ENCODE measurements at places on chromosomes 1 and 21.

DNA sequence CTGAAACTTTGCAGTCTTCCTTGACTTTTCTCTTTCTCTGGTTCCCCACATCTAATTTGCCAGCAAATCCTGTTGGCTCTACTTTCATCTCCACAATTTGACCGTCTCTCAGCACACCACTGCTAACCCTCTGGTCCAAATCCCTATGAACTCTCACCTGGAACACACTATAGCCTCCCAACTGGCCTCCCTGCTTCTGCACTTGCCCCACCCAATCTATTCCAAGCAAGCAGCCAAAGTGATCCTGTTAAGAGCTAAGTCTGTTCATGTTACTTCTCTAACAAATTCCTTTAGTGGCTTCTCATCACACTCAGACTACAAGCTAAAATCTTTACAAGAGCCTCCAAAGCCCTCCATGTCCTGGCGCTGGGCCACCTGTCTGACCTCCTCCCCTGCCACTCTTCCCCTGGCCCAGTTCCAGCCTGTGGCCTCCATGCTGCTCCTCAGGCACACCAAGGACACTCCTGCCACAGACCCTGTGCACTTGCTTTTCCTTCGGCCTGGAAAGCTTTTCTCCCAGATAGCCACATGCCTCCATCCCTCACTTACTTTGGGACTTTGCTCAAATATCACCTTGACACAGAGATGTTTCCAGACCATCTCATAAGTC lies 104.1 kb downstream of the DTL start:
- no peak for DNase-seq

GRCh38 chr1:22872981-22873664 lies 99.5 kb downstream of the LACTBL1 start:
- DNase-seq, result no peak

DNA sequence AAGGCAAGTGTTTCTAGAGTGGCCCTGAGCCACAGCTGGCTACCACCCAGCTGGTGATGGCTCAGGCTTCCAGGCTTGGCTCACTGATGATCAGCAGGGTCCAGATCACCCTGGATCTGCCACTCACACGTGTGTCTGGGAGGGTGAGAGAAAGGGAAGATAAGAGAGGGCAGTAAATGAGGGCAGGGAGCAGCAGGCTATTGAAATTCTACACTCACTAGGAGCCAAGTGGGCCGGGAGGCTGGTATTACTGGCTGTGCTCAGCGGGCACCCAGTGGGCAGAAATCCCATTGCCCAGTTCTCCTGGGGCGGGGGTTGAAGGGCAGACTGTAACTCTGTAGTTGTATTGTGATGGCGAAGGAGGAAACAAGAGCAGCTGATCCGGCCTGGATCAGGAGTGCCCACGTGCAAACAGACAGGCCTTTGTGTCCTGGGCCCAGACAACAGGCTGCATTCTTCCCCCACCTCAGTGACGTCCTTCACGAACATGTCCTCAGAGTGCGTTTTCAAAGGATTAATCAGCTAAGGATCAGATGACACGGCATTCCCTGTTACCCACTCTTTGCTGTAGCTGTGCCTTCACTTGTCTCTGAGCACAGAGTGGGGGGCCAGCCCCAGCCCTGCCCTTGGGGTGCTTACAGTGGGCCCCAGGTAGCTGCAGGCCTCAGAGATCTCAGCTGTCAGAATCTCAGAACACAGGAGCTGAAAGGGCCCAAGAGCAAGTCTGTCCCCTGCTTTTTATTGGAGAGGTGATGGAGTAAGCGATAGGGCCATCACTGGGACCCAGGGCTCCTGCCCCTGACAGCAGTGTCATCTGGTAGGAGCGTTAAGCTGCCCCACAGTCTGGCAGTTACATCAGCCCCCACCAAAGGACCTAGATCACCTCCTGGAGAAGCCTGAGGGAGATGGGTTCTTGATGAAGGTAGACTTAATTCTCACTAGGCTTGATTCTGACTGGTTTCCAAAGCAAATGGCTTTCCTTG lies 60.5 kb downstream of the ATP1A1 start:
- DNase-seq, result no peak

DNA sequence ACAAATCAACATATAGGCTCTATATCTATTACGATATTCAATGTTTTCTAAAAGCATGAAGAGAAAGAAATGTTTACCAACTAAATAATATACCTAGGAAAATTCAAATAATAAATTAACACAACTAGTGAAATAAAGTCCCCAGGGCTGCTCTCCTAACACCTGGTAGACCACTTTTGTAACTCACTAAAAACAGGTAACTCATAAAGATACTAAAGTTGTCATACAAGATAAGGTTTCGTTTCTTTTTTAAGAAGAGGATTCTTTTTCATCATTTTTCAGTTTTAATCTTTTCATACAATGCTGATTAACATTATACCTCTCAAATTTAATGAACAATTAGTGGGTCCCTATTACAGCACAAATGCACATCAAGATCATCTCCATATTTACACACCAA lies 99.0 kb downstream of the ZZZ3 start:
- no peak for DNase-seq

DNA sequence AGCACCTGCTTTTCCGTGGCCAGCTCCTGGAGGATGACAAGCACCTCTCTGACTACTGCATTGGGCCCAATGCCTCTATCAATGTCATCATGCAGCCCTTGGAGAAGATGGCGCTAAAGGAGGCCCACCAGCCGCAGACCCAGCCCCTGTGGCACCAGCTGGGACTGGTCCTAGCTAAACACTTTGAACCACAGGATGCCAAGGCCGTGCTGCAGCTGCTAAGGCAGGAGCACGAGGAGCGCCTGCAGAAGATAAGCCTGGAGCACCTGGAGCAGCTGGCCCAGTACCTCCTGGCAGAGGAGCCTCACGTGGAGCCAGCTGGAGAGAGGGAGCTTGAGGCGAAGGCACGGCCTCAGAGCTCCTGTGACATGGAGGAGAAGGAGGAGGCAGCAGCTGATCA lies 413 bp downstream of the UBL4B start:
- no peak for DNase-seq

DNA sequence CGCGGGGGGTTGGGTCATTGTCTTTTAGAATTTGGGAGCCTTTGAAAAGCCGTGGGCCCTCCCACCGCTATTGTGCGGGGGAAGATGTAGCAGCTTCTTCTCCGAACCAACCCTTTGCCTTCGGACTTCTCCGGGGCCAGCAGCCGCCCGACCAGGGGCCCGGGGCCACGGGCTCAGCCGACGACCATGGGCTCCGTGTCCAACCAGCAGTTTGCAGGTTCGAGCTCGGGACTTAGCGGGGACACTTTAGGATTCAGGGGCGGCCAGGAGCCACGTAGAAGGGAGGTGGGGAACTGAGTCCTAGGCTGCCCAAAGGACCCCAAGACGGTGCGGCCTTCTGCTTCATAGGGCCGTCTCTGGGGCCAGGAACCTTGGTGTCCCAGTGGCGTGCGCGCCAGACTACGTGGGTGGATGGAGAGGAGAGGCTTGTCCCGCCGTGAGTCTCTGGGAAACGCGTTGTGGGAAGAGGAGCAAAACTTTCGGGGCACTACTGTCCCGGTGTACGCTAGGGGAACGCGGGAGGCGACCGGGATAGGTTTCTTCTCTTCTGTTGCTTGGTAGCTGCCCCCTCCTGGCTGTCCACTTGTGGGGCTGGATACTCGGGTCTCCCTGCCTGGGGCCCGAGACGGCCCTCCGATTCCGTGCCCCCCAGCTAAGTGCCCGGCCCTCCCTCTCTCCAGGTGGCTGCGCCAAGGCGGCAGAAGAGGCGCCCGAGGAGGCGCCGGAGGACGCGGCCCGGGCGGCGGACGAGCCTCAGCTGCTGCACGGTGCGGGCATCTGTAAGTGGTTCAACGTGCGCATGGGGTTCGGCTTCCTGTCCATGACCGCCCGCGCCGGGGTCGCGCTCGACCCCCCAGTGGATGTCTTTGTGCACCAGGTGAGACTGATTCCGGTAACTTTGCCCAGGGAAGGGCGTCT lies at the start of gene LIN28A:
LIN28A (plus strand) TSS at position 112 of the 918 bp plus-strand sequence; CDS start at position 187, 75 bp downstream.
- DNase-seq, result no peak

DNA sequence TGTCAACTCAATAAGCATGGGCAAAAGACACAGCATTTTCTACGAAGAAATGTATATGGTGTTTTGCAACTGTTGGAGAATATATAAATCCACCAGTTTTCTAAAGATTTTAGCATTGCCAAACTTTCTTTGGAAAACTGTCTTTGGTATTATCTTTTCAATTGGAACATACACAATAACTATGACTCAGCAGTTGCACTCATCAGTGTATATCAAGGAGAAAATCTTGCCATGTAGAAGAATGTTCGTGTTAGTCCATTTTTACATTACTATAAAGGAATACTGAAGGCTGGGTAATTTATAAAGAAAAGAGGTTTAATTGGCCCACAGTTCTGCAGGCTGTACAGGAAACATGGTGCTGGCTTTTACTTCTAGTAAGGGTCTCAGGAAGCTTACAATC lies 41.1 kb downstream of the PRKAA2 start:
- no peak for DNase-seq
